ENCODE measurements at places on chromosomes 1 and 21. TPM values are rescaled to one million over a fixed set of nuclear protein-coding genes. Genes with fewer than 3 reads are reported as not detected.

DNA sequence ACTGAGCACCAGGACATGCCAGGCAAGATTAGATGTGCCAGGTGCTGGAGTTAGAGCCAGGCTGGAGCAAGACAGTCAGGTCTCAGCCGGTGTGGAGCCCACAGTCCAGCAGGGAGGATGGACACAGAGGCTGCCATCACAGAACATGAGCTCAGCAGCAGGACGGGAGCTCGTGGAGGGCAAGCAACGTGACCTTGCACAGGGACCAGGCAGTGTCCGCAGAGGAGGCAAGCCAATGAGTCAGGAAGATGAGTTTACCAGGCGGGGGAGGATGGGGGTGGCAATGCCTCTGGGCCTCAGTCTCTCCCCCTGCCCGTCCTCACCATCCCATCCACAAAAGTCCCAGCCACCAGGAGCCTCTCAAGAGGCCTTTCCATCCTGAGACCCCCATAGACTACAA, 20.7 kb upstream of the ZC3H12A start:
- DNase-seq: no peak

- DNase-seq: no peak
Observed at GRCh38 chr1:95509989-95510388, 276.0 kb downstream of the RWDD3 start.

GRCh38 chr1:230080822-230081221, 13.8 kb downstream of the GALNT2 start:
- no peak for DNase-seq

C1orf198 gene
- 76.1 TPM for polyA plus RNA-seq

Measured in right renal cortex interstitium (tissue), 3 donors.